ENCODE measurements at places on chromosomes 13 and 19.

- no peak for DNase-seq
Observed at GRCh38 chr19:5372572-5373200, 32.1 kb upstream of the PTPRS start.

DNA sequence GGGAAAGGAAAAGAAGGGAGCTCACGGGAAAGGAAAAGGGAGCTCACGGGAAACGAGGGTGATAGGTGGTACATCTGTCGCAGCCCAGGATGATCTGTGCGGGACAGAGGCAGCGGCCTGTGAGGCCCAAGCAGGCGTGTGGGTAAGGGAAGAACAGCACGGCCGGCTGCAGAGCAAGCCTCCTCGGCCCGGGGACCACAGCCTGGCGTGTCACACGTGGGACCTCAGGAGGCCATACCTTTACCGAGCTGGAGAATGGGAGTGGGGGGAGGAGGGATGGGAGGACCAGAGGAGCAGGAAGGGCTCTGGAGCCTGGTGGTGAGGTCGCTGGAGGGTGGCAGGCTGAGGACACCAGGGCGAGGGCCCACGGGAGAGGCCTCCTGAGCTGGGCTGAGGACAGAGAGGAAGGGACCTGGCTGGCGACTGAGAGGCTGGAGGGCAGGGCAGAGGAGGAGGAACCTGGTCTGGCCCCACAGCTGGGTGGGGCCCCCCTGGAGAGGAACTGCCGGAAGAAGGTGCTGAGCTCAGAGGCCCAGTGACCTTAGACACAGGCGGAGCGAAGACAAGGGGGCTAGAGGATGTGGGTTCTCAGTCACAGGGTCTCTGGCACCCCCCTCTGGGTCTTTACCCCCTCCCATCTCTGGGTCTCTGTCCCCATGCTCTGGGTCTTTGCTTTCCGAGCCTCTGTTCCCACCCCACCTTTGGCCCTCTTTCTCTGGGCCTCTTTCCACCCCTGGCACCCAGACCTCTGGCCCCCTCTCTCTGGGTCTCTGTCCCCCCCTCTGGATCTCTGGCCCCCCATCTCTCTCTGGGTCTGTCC, 2.9 kb upstream of the FTL start:
- no peak for DNase-seq

DNA sequence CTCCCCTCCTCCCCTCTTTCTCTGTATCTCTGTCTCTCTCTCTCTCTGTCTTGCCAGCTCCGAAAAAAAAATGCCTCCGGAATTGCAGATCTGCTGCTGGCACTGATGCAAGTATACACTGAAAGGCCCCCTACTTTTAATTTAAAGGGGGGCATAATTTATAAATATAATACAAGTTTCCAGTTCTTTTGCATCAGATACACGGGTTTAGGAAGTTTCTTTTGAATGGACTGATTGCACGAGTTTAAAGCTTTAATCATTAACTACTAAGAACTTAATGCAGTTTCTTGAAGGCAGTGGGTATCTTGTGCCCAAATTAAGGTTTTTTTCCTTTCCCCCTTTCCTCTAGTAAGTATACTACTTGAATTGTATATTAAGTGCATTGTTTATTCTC, 1.4 kb downstream of the FGF9 start:
- DNase-seq = no peak

- no peak for DNase-seq
Observed at GRCh38 chr13:85935868-85936467, 136.7 kb upstream of the SLITRK6 start.

GRCh38 chr19:38151242-38151641, 72.8 kb downstream of the DPF1 start:
- no peak for DNase-seq

DNA sequence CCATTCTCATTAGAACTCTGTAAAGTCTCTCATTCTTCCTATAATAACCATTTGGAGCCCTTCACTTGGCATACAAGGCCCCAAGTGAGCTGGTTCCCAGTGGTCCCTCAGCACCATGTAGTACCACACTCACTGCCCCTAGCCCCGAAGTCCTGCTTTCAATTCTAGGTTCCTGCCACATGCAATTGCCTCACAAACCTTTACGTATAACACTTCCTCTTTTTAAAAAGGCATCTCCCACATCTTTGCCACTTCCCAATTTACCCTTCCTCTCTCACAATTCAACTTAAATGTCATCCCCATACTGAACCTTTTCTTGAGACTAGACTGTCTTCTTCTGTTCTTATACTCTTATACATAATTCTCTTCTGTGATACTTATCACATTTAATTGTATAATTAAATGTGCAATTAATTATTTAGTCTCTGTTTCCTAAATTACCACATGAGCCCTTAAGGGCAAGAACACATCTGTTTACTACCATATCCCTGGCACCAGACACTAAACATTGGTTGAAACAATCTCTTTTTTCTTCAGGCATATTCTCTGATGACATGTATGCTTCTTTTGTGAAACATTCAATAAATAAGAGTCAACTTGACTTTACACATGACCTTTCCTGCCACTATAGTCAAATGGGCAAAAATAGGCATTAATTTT, 304.0 kb downstream of the SPRY2 start:
- DNase-seq = no peak

GRCh38 chr13:33537676-33538075, 252.1 kb upstream of the STARD13 start:
- DNase-seq = no peak

- no peak for DNase-seq
Observed at GRCh38 chr13:72728290-72728605, 525 bp downstream of the BORA start.

- no peak for DNase-seq
Observed at GRCh38 chr19:12670159-12670928, 3.7 kb downstream of the WDR83 start.

GRCh38 chr19:57273014-57273413, 7.3 kb upstream of the ZNF460 start:
- DNase-seq = no peak

DNA sequence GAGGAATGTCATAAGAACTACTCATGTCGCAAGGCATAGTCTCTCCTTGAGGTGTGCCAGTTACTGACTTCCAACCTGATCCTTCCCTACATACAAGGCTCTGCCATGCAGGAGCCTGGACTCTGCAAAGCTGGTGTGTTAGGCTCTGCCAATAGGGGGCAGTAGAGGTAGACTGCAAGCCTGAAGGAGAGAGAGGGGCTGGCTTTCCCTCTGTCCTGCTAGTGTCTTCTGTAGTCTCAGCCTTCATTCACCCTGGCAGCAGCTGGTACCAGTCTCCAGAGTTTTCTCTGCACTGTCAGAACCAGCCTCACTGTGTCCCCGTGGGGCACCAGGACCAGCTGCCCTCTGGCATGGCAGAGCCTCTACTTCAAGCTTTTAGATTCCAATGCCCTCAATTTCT, 14.5 kb downstream of the SHISA2 start:
- peak; percentile 70 for DNase-seq

Data from ecto neural progenitor cell (in vitro differentiated cells).